NCI-H2107 (cell line): ENCODE measurements at places on chromosomes 6 and 20.

DNA sequence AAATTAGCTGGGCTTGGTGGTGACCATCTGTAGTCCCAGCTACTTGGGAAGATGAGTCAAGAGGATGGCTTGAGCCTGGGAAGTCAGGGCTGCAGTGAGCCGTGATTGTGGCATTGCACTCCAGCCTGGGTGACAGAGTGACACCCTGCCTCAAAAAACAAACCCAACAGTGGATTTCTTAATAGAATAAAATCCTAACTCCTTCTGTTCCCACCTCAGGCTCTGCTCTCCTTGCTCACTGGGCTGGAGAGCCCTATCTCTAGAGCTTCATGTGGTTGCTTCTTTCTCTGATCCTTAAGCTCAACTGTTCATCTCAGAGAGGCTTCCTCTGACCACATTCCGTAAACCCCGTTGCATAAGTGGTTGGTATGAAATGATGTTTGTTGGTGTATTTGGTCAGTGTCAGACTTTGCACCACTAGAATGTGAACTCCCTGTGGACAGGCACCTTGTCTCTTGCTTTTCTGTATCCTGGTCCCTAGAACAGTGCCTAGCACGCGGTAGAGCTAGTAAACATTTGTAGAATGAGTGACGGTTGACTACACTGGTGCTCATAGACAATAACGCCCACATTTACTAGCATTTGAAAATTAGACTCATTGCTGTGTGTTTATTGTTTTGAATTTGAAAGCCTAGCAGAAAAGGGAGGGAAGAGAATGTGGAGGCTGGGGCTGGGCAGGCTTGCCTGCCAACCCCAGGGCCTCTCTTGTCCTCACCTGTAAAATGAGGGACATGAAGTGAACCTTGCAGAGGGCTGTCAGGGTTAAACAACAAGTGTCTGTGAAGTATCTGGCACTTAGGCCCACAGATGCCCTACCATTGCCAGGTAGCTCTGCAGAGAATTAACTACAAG, 4.2 kb downstream of the MAPRE1 start:
- no peak for DNase-seq

GRCh38 chr20:45834797-45835161, 1.2 kb downstream of the SNX21 start:
- DNase-seq = no peak

DNA sequence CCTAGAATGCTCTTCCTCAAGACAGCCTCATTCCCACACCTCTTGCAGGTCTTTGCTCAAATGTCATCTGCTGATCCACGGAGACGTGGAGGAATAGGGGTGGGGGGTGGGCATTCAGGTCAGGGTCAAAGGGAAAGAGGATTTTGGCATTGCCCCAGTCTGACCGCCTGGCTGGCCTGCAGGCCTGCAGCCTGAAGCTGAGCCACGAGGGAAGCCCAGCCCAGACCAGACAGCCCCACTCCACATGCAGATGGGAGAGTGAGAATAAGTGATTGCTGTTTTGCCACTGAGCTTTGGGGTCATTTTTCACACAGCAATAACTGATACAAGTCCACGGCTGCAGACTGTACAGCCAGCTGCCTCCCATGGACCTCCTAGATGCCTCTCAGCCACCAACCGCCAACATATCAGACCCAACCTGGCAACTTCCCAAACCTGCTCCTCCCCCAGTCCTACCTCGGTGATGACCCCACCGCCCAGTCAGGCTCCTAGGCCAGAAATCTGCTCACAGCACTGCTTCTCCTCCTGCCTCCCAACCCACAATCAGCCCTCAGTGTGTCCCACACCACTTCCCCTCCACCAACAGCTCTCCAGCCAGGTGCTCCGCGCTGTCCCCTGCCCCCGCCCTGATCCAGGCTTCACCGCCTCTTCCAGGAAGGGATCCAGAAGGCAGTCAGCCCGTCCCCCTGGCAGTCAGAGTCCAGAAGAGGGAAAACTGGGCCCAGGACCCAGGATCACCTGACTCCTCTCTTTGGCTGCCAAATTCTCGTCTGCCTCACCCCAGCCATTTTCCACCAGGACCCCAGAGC, 14.0 kb downstream of the KIAA1755 start:
- no peak for DNase-seq

GRCh38 chr20:24991897-24992486, 559 bp downstream of the APMAP start:
- DNase-seq = no peak

- DNase-seq = no peak
These were observed 583.8 kb upstream of the GJE1 start for GRCh38 chr6:141548966-141549365.

GRCh38 chr20:43507150-43508080, at the start of gene L3MBTL1:
TSS of gene L3MBTL1 (plus strand) at chr20:43507697. CDS start at chr20:43513504, 5,807 bp downstream.
- no peak for DNase-seq

- DNase-seq = no peak
These were observed 62.3 kb upstream of the NFATC2 start for GRCh38 chr20:51604851-51605250.

GRCh38 chr20:62060631-62061541, 4.8 kb downstream of the TAF4 start:
- DNase-seq = no peak

DNA sequence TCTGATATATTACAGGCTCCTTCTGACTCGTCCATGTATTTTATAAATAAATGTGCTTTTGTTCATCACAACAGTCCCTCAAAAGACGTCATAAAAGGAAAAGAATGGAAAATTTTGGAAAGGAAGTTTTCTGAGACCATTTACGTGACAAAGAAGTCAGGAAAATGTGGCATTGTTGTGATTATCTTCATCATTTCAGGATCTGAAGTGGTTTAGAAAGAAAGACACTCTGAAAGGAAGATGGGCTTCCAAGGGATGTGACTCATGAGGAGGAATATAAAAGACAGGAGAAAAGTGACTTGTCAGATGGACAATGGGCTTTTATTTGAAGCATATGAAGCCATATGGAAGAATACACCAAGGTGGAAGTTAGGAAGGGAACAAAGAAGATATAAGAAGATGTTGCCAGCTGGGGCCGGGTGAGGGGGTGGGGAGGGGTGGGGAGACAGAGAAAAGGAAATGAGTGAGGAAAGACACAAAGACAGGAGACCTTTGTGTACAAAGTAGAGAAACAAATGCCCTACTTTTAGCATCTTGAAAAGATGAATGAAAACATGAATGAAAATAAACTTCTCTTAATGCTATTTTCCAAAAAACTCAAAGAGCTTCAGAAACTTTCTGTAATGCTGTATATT, 190.3 kb upstream of the PREP start:
- DNase-seq = no peak

GRCh38 chr6:117910549-117910948, 3.5 kb downstream of the SLC35F1 start:
- DNase-seq = no peak

- DNase-seq = no peak
These were observed 5.5 kb upstream of the POU5F1 start for GRCh38 chr6:31175971-31176370.

- peak; percentile 32 for DNase-seq
These were observed 172.9 kb downstream of the ADGRG6 start for GRCh38 chr6:142474531-142475289.

DNA sequence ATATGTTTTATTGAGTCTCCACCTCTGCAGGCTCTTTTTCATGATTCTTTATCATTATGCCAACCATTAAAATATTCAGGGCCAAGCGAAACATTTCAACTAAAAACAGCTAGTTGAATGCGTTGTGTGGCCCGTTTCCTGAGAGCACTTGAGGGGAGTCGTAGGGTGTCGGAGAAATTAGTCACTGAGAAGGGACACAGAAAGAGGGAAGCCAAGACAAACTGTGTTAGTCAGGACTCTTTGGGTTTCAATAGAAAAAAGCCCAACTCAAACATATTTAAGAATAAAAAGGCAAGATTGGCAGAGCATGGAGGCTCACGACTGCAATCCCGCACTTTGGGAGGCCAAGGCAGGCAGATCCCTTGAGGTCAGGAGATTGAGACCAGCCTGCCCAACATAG, 58.9 kb downstream of the MAFB start:
- no peak for DNase-seq

- DNase-seq = no peak
These were observed 6.3 kb upstream of the GABRR2 start for GRCh38 chr6:89321131-89321970.

DNA sequence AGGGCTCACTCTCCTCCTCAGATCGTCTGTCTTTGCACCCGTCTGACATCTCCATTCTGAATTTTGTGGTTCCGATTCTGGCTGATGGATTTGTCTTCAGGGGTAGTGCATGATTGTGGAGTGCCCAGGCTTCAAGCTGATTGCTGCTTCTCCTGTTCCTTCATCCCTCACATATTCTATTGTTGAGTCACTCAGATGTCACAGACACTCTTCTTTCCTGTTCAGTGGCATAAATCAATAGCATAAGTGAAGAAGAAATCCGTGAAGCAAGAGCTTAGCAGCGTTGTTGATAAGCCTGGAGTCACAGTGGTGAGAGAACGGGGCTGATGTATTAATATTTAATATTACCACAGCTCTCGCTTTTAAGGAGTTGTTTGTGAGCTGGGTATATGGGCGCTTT, 152.5 kb downstream of the MTHFD1L start:
- DNase-seq = no peak

DNA sequence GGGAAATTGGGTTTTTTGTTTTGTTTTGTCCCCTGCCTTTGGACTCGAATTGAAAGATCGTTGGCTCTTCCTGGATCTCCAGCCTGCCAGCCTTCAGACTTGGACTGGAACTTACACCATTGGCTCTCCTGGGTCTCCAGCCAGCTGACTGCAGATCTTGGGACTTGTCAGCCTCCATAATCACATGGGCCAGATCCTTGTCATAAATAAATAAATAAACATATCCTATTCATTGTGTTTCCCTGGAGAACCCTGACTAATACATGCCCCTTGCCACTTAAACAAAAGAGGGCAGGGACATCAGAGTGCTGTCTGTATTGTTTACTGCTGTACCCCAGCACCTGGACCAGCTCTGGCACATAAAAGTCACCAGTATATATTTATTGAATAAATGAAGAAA, 101.5 kb downstream of the CAP2 start:
- no peak for DNase-seq

GRCh38 chr20:58025233-58025632, 203.2 kb downstream of the ANKRD60 start:
- no peak for DNase-seq

GRCh38 chr6:24925661-24926060, 10.1 kb downstream of the RIPOR2 start:
- DNase-seq = no peak

DNA sequence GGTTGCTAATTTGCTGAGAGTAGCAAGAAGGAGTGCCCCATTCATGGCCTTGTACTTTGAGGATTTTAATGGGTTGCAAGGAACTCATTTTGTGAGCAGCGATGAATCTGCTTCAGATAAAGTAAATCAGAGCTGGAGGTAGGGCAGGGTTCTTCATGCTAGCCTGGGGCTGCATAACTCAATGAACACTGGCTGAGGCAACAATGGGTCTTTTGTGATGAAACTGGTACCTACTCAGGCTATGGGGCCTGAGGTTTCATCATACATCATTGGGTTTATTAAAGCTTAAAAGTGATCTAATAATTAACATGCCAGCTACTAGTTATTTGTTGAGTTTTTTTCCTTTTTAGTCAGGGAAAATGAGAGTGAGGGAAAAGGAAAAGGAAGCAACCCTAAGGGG, 106.9 kb downstream of the FAM50B start:
- no peak for DNase-seq

DNA sequence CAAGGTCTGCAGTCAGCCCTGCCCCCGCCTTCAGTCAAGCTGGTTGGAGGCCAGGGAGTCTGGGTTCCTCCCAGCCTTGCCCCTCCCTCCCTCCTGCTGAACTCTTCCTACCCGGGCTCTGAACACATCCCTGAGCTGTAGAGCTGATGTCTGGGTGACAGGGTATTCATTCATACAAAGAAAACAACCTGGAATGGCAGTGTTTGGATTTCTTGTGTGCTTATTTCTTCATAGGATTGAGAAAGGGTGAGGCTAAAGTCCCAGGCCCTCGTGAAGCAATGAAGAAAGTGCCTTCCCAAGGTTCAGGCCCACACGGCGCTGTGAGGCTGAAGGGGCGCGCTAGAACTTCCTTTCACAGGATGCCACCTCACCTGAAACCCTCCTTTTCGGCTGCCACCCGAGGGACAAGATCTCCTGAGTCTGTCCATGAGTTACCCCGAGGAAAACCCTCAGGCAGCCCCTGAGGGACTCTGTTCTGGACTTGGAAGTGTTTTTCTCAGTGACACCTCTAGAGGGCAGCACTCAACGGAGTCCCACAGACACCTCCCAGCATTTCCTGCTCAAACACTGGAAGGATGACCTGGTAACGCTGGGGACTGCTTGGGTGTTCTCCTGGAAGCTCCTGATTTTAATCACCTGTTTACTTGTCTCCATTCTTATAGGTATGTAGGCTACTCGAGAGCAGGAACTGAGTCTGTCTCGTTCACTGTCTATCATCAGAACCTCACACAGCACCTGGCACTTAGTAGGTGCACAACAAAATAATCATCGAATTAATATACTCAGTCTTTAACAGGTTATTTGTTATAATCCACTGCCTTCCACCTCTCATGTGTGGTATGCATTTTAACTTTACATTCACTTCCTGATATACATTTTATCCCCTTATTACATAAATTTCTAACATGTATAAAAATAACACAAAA, 11.8 kb upstream of the GSTA1 start:
- no peak for DNase-seq

- no peak for DNase-seq
These were observed 234.4 kb downstream of the PHACTR1 start for GRCh38 chr6:12950976-12951375.

DNA sequence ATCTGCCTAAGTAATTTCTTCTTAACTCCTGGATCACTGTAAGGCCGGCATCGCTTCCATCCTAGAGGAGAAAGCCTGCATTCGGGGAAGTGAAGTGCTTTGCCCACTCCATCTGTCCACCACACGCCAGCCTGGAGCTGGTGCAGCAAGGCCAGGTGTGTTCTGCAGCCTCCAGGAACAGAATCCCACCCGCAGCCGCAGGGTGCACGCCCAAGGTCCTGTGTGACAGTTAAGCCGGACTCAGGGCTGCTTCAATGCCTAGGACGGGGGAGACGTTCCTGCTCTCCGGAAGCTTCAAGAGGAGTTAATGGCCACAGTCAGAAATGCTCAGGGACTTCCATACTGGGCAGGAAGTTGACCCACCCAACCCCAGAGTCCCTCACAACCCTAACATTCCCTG, 86.1 kb upstream of the QKI start:
- no peak for DNase-seq

GRCh38 chr6:33633462-33634158, 12.5 kb downstream of the ITPR3 start:
- no peak for DNase-seq

DNA sequence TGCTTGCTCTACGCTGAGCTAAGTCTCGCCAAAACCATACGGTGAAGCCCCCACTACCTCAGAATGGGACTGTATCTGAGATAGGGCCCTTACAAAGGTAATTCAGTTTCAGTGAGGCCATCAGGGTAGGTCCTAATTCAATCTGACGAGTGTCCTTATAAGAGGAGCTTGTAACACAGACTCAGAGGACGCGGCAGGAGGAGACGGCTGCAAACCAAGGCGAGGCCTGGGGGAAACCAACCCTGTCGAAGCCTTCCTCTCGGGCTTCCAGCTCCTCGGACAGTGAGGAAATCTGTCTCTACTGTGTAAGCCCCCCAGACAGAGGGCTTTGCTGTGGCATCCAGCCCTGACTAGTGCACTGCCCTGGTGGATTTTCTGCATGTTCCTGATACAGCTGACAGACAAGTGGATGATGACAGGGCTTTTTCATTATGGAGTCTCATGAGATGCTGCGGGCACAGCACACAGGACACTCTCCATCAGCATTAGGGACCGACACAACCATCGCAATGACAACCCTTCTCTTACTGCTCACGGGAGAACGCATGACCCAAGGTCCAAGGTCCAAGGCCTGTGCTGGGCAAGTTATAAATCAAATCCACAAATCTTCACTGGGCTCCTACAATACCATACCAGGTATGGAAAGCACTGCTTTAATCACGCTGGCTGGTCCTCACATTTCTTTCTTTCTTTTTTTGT, 48.2 kb downstream of the SSR1 start:
- no peak for DNase-seq
